ENCODE measurements at places on chromosomes 3 and 15. TPM values are rescaled to one million over a fixed set of nuclear protein-coding genes. Genes with fewer than 3 reads are reported as not detected.

The TNFSF10 gene
- 114 TPM for total RNA-seq

DNA sequence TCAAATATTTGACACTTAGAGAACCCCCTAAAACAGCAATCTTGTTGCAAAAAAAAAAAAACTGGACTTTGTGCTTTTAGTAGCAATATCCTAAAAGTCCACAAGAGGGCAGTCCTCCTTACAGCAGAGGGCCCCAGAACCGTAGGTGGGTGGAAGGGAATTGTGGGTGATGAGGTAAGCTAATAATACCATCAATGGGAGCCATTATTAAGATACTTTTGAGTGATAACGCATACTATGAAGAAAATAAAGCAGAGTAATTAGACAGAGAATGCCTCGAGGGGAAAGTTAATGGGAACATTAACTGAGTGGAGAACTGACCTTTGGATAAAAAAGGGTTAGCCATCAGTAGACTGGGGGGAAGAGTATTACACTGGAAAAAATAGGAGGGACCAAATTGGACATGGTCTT lies 229.9 kb downstream of the THRB start:
- H3K4me3 ChIP-seq: no peak overlapping the region
- DNase-seq: no peak
- no peaks in the 10 kb centered on the region for H3K4me1 ChIP-seq
- no peak overlapping the region for H3K27ac ChIP-seq

GRCh38 chr3:69784954-69785514 lies 45.8 kb downstream of the MITF start:
- no peak overlapping the region for H3K4me3 ChIP-seq
- no peaks in the 10 kb centered on the region for H3K27me3 ChIP-seq
- H3K36me3 ChIP-seq: no peaks in the 10 kb centered on the region
- DNase-seq: no peak

DNA sequence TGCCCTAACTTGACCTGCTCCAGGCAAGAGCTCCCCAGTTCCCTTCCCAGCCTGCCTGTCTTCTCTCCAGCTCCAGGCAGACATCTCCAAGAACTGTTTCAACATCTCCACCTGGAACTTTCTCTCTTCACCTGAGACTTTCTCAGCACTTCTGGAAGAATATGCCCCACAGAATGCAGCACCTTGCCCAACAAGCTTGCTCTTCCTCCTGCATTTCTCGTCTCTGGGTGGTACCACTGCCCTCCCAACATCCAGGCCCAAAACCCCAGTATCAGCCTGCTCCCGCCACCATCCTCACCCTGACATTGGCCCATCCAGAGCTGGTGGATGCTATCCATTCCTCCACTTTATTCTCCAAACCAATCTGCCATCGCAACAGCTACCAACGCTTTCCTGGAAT lies 8.8 kb downstream of the RFTN1 start:
- peak overlapping the region; percentile 39 for H3K27ac ChIP-seq
- H3K4me1 ChIP-seq: peaks cover 48% of the 10 kb centered on the region
- DNase-seq: no peak
- no peaks in the 10 kb centered on the region for H3K27me3 ChIP-seq

DNA sequence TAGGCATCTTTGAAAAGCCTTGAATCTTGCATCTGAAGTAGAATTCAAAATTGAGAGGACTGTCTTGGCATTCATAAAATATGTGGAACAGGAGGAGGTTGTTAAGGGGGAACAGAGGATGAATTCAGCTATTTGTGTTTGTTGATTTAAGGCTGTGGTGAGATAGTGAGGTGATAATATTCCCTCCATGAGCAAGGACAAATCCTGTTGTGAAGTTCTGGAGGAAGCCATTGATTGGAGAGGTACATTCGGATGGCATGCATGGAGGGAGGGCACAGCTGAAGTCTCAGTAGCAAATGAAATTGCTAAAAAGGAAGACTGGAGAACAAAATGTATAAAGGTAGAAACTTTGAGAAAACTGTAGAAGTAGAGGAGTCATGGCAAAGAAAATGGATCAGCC lies 443.8 kb downstream of the NLGN1 start:
- no peaks in the 10 kb centered on the region for H3K27me3 ChIP-seq
- H3K27ac ChIP-seq: no peak overlapping the region
- H3K36me3 ChIP-seq: no peaks in the 10 kb centered on the region
- no peak overlapping the region for H3K4me3 ChIP-seq
- DNase-seq: no peak
- no peaks in the 10 kb centered on the region for H3K4me1 ChIP-seq

The CHRM5 gene
- not detected for total RNA-seq

DNA sequence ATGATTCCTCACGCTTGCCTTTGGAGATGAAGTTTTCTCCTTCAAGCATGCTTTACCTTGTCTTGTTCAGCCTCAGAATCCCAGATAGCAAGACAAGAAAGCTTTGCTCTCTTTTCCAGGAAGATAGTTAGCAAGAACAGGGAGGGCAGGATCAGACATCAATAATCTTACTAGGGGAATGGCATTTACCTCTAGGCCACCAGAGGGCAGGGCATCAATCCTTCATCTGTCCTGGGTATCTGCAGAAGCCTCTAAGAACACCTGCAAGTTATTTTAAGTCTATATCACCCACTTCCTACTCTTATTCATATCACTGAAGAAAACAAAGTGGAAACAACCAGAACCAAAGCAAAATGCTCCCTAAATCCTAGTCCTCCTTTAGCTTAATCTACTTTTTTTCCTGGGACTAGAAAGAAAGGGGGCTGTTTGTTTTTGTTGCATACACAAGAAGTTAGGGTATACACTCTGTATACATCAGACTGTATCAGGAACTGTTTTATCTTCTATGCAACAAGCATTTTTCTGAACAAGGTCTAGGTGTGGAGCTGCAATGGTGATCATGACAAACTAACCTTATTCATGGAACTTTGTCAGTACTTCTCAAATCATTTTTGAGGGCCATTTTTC lies 862.5 kb downstream of the CADM2 start:
- no peak overlapping the region for H3K27ac ChIP-seq
- no peaks in the 10 kb centered on the region for H3K4me1 ChIP-seq
- H3K27me3 ChIP-seq: no peaks in the 10 kb centered on the region

The ANKRD63 gene
- not detected for total RNA-seq

Data from spleen (tissue), 13 donors.